ENCODE measurements at places on chromosomes 11 and 22. TPM values are rescaled to one million over a fixed set of nuclear protein-coding genes. Genes with fewer than 3 reads are reported as not detected.

The TXN2 gene
- total RNA-seq: 87.9 TPM

GRCh38 chr11:71364176-71364671 lies 84.0 kb downstream of the DHCR7 start:
- ATAC-seq: no peak

- ATAC-seq: no peak
These were observed 6.2 kb downstream of the TSKU start for GRCh38 chr11:76789443-76789719.

- no peak for ATAC-seq
These were observed 60.8 kb downstream of the PPFIBP2 start for GRCh38 chr11:7574491-7575130.

DNA sequence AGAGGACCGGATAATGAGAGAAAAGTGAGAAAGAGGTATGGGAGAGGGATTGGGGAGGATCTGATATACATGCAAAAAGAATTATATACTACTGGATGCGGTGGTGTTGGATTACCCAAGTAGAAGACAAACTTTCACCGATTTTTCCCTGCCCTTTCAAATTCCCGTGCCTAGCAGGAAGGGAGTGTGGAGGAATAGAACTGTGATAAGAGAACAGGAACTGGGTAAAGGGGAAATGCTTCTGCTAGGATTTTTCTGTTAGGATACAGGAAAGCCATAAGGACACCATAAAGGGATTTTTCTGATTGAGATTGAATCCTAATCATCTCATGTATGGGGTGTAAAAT lies 480 bp upstream of the MTMR2 start:
- peak; percentile 3 for ATAC-seq

All from activated T-helper 17 cell treated with anti-CD3 and anti-CD28 coated beads, Interleukin-2, amount 50 U/mL, for 72 hours (primary cell).